ENCODE measurements at places on chromosomes 16 and 17.

- DNase-seq: no peak
These were observed 77.4 kb downstream of the LMF1 start for GRCh38 chr16:893360-893759.

DNA sequence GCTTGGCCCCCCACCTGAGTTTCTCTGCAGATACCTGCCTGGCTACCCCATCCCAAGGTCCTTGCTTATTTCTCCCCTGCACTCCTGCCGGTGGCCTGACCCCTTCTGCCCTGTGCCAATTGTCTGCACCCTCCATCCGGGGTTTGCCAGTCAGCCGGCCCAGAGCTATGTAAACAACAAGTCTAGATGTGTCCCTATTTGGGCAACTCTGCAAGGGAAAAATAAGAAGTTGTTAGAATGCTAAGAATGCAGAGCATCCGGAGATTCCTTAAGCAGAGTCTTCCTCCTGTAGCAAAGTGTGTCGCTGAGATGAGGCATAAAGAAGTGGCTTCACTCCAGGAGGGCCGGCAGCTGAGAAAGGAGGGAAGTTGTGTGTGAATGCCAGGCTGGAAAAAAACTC is 46.6 kb downstream of the RGS9 start:
- DNase-seq: no peak

DNA sequence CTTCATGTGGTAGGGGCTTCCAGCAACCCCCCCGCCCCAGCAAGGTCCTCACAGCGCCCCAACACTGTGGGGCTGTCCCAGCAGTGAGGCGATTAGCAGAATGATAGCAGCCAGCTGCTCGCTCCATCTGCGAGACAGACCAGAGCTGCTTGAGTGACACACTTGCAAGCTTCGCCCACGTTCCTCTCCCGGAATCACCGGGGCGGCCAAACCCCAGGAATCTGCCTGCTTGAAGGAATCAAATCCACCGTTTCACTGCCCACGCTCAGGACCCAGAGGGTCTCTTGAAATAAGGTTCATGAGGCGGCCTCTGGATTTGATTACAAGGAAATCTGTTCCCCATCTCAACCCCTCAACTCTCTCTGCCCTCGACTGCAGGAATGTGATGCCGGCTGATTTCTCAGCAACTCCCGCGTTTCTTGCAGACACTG is 356.0 kb downstream of the C16orf95 start:
- no peak for DNase-seq

- DNase-seq: no peak
These were observed 47.3 kb upstream of the IL34 start for GRCh38 chr16:70598937-70599503.

- DNase-seq: peak; percentile 83
These were observed 118.6 kb downstream of the PRKCA start for GRCh38 chr17:66420961-66421371.

- no peak for DNase-seq
These were observed 10.1 kb downstream of the PLXDC1 start for GRCh38 chr17:39141294-39141693.

- no peak for DNase-seq
These were observed 36.4 kb downstream of the GPT2 start for GRCh38 chr16:46920402-46921068.

DNA sequence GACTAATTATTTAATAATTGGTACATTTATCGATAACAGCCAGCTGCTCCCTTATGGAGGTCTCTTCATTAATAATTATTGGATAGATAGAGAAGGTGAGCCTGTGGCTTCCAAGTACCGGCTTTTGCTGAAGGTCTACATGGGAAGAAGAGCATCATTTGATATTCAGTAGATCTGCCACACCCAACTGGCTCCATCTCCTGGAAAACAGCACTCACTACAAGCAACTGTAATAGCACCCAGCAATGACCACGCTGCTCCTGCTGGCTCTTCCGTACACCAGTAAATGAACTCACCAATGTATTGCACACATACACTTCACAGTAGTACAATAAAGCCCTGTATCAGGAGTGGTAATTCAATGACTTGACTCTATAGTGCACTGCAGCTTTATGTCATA is 19.5 kb downstream of the MARVELD3 start:
- peak; percentile 41 for DNase-seq

DNA sequence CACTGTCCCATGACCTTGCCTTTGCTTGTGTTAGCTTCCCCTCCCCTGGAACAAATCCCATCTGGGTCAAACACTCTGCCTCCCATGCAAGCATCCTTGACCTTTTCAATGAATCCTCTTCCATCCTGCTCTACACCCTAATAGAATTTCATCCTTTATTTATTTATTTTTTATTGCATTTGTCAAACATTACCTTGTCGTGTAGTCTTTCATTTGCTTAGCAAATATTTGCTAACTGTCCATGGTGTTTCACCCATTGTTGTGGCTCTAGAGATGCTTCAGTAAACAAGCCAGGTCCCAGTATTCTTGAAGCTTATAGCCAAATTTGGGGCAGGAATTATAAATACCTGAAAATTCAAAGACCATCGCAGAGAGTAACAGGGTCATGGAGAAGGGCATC is 51.0 kb upstream of the MRTFB start:
- no peak for DNase-seq

GRCh38 chr16:4882000-4882632 is 34.8 kb downstream of the UBN1 start:
- DNase-seq: no peak

DNA sequence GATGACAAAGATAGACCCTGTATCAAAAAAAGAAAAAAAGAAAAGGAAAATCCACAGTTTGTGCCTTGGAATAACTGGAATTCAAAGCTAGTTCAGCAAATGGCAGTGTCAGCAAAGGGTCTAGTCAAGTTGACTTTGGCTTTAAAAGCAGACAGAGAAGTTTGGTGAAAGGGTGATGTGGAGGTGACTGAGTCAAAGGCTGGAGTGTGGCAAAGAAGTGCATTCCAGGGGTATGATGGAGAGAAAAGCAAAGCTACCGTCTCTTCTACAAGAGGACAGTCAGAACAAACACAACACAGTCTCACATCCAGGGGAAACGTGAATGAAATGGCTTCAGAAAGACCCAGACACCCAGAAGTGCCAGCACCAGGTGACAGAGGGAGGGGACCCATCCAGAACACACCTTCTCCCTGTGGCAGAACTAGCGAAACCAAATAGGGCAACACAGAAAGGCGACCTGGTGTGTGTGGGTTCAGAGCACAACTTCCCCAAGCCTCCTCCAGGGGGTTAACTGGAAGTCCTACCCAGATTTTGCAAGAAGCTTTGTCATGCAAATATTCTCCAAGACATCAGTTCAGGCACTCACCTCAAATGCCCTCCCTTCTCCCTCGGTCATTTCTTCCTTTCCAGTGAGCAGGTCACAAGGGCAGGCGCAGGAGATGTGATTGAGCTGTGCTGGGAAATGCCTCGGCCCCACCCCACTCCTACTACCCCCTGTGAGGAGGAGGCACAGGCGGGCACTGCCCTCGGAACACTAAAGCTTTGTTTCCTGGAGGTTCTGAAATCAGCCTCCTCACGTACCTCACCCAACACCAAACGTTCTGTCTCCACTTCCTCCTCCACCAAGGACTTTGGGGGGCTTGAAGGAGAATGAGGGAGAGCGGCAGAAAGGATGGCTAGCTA is 481.9 kb downstream of the SOX9 start:
- peak; percentile 67 for DNase-seq

DNA sequence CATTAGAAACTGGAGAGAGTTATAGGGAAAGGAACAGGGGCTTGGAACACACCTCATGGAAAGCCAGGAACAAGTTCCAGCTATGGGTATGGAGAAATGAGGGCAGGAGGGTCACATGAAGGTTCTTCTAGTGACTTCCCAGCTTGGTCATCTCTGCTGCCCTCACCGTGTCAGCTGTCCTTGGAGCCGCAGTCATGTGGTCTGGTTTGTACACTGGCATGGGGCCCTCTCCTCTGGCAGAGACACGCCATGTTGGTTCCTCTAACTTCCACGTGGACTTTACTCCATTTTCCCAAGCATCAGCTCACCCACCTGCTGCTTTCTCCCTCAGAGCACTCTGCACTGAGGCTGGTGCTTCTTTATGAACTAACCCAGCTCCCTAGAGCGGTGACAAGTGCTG is 26.3 kb downstream of the MPG start:
- DNase-seq: peak; percentile 45

DNA sequence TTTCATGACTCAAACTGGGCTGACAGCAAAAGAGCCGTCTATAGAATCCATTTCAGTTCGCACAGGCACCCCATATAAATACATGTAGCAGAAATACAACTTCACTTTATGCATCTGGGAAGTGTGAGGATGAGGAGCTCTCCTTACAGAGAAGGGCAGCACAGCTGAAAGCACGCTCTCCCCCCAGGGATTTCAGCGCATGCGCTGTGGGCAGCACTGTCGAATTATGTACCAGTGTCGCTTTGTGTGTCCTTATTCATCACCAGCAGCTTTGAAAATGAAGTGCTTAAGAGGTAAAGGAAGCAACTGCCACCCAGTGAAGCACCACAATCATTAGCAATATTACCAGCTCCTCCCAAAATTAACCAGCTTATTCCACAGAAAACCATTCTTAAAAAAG is 39.9 kb downstream of the CEP95 start:
- no peak for DNase-seq

GRCh38 chr16:840561-841454 is 40.3 kb upstream of the GNG13 start:
- no peak for DNase-seq

DNA sequence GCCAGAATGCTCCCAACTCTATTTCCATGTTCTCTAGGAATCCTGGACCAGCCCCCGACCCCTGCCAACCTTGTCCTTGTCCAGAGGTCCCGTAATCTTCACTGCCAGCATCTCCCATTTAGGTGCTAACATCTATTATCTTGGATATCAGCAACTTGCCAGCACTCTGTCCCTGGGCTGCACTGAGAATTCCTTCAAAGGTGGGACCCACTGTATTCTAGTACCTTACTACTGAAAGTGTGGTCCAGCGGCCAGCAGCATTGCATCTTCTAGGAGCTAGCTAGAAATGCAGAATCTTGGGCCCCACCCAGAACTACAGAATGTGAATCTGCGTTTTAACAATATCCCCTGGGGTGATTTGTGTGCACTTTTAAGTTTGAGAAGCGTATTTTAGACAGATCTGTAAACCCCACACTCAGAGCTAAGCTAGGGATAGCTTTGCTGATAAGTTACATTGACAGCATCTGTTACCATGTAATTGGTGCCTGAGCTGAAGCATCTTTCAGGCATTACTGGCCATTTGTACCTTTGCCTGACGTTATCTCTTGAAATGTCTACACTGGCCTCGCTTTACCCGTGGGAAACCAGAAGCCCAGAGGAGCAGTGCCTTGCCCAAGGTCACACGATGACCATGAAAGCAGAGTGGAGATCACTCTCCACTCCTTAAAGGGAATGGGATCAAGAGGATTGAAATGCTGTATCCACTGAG is 8.3 kb downstream of the ABAT start:
- no peak for DNase-seq

DNA sequence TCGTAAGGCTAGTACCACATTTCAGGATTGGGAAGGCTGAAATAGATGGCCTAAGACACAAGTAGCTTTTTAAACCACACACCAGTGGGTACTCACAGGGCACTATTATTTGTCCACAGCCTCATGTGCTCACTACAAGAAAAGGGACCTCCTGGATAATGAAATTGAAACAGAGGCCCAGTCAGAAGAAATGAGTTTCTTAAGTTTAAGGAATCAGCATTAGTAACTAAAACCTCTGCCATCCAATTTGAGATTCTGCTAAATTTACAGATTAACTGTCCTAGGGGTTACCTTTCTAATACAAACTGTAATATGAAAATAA is 3.0 kb downstream of the USP7 start:
- DNase-seq: no peak

DNA sequence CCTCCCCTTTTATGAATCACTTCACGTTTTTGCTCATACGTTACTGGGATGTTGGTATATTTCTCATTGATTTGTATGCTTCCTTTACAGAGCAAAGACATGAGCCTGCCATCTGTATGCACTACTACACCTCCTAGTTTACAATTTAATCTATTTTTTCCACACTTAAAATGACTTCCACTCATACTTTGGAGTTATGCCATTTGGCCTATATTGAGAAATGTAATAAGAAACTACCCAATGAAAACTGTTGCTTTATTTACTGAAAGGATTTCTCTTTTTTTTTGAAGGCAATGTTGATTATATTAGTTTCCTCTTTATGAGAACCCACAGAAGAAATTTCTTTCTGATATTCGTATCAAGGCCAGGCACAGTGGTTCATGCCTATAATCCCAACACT is 43.1 kb downstream of the DUSP14 start:
- no peak for DNase-seq

DNA sequence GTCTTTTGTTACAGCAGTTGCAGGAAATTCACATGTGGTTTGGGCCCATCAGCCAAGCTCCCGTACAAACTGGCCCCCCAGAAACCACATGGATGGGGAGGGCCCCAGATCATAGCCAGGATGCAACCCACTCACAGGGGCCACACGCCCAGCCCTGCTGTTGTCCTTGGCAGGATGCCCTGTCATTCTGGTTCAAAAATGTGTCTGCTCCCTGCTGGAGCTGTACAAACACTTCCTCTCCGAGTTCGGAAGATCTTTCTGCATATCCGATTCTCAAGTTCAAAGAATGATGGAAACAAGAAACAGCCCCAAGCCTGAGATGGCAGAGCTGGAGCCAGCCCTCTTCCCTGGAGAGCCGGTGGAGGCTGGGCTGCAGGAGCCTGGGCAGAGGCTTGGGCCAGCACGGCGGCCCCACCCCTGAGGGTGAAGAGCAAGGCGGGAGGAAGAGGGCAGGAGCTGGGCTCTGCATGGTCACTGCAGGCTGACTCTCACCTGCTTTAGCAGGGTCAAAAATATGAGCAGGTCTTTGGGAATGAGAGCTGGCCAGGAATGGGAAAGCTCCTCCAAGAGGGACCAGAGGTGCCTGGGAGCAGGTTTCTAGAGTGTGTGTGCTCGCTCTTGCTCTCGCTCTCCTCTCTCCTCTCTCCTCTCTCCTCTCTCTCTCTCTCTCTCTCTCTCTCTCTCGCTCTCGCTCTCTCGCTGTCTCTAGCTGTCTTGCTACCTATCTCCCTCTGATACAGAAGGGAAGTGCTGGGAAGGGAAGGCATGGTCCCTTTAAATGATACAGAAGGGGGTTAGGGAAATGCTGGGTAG is 34.7 kb upstream of the ENPP7 start:
- DNase-seq: no peak

DNA sequence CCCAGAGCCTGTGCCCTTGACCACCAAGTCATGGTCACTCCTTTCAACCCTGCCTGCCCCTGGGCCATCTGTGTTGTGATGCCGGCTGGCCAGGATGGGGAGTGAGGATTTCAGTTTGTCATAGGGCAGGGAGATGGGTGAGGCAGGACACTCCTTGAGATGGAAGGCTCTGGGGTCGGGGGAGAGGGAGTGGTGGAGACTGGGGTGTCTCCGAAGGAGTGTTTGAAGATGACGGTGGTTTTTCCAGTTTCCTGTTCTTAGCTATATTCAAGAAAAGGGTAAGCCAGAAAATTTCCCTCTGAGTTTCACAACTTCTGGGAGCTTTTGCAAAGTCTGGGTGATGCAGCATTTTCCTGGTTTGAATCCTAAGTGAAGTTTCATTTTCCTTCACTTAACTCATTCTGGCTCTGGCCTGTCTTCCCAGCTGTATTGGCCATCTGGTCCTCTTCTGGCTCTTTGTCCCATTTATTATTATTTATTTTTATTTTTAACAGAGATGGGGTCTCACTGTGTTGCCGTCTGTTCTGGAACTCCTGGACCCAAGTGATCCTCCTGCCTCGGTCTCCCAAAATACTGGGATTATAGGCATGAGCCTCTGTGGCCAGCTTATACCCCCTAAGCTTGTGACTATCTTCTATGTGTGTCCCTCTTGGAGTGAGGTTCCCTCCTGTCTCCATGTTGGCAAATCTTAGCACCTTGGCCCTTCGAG is 27.7 kb downstream of the ABCC1 start:
- DNase-seq: peak; percentile 26
